SK-MEL-5 (cell line): ENCODE measurements at places on chromosomes 16 and 17.

GRCh38 chr16:79612207-79612606 is 11.7 kb upstream of the MAF start:
- no peak for DNase-seq

DNA sequence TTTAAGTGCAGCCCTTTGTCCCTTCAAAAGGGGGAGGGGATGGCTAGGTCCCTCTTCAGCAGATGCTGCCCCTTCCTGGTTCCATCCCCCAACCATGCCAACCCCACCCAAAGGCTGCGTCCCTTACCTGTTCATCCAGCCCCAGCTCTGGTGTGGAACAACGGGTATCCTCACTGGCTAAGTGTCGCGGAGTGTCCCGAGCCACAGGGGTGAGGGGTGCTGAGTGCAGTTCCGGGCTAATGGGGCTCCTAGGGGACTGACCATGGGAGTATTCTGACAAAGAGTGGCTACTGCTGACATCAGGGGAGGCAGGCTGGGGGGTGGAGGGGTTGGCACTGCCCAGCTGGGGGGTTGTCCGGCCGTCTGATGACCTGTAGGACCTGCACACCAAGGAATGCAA is 32.9 kb downstream of the STH start:
- no peak for DNase-seq

DNA sequence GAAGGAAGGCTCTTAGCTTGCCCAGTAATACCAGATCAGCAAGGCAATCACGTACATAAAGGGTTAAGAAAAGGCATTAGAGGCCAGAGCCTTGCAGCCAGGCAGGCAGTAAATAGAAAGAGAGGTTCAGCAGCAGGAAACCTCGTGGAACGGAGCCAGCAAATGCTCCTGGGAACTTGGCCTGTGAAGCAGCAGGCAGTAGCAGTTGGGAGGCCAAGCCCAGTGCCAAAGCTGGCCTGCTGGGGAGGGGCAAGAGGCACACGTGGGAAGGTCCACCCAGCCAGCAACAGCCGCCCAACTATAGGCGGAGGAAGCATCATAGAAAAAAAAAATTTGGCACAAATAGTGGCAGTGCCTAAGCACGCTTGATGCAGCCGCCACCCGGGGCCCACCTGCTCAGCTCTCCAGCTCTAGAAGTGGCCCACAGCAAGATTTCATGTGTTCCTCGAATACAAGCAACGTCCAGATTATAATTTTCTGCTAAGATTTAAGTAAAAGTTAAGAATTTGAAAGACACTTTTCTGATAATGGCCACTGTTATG is 2339.5 kb downstream of the TP53TG3F start:
- peak; percentile 32 for DNase-seq

GRCh38 chr17:46809110-46809571 is 9.4 kb downstream of the WNT3 start:
- DNase-seq, result no peak

GRCh38 chr17:64154717-64155116 is 24.8 kb upstream of the ERN1 start:
- no peak for DNase-seq

- DNase-seq, result peak; percentile 68
These were observed 200.8 kb downstream of the PRKCB start for GRCh38 chr16:24036614-24037013.

- DNase-seq, result no peak
These were observed 9.8 kb downstream of the TP53 start for GRCh38 chr17:7677388-7678067.

GRCh38 chr16:81917375-81917774 is 93.9 kb downstream of the SDR42E1 start:
- DNase-seq, result no peak

GRCh38 chr17:64187093-64187895 is 57.4 kb upstream of the ERN1 start:
- DNase-seq, result no peak

DNA sequence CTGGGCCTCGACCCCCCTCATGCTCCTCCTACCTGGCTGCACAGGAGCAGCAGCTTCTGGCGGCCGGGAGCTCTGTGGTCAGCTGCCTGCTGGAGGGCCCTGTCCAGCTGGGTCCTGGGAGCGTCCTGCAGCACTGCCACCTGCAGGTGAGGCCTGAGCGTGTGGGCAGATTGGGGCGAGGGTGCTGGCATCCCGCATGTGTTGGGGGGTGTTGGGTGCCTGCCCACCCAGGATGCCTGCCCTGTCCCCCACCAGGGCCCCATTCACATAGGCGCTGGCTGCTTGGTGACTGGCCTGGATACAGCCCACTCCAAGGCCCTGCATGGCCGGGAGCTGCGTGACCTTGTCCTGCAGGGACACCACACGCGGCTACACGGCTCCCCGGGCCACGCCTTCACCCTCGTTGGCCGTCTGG is 16.5 kb downstream of the FCSK start:
- DNase-seq, result peak; percentile 32

DNA sequence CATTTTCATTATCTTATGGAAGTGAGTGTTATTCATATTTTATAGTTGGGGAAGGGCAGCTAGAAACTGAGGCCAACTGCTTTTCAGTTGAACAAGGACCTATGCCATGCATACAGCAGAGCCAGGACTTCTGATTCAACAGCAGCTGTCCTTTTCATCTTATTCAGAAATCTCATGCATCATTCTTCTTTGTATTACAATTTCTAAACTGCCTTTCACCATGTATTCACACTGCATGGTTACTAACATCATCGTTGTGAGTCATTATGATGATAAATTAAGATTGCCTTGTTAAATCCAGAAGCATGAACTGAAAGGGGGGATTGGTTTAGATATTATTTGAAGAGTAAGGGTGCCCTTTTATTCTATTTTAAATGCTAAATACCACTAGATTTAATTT is 1470.1 kb upstream of the GOT2 start:
- DNase-seq, result peak; percentile 17

GRCh38 chr17:75019710-75020109 is 7.2 kb downstream of the MRPL58 start:
- no peak for DNase-seq

DNA sequence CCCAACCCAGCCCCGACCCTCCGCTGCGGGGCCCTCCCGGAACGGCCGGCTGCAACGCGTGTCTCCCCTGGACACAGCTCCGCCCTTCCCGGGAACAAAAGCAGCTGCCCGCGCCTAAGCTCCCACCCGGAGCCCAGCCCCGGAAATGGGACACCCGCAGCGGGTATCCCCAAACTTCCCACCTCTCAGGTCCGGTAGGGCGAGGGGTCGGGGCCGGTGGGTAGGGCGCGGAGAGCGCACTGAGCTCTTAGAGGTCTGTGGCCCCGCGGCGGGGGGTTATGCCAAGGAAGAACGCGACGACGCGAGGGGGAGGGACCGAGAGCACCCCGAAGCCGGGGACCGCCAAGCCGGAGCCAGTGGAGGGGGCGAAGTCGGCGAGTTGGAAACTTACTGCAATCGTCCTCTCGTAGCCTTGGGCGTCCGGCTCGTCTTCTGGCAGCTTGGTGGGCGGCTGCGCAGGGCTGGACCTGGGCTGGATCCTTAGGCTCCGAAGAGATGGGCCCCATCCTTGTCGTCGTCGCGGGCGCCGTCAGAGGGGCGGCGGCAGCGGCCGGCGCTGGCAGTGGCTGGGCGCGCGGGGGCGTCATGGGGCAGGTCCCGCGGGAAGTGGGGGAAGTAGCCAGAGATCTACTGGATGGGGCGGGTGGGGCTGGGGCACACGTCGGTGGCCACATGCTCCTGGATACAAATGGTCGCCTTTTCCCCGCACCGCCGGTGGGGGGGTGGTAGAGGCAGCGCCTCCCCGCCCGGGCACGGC is 6.9 kb downstream of the USP6 start:
- no peak for DNase-seq

GRCh38 chr16:54616610-54617009 is 314.1 kb upstream of the IRX5 start:
- no peak for DNase-seq

DNA sequence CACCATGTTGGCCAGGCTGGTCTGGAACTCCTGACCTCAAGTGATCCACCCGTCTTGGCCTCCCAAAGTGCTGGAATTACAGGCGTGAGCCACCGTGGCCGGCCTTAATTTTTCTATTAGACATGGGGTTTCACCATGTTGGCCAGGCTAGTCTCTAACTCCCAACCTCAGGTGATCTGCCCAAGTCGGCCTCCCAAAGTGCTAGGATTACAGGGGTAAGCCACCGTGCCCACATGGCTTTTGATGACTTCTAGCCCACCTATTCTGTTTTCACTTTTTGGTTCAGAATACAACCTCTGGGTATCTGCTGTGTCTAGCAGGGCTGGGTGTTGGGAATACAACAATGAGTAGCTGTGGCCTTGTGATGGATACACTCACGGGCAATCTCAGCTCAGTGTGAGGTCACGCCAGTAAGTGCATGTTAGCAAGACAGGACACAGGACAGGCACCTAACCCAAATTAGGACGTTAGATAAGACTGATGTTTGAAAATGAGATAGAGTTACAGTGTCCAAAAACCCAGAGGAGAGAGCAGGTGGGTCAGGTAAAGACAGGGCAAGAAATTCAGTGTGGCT is 14.1 kb upstream of the YWHAE start:
- DNase-seq, result no peak

DNA sequence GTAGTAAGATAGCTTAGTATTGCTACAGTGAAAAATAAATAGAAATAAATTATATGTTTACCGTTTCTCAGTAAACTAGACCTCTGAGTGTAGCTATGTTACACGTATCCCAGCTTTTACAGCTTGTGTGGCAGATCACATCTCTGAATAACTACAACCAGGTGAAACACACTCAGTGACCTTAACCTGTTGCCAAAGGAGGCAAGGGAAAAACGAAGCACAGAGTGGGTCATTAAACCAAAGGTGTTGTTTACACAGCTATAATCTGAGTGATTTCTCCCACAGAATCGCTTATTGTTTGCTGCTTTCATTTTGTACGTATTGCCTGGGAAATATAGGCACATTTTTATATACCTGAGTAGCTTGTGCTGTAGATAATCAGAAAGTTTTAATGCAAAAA is 688.2 kb upstream of the KIF2B start:
- no peak for DNase-seq

GRCh38 chr16:65658787-65659220 is 536.9 kb upstream of the CDH11 start:
- no peak for DNase-seq

GRCh38 chr16:84054916-84055315 is 12.3 kb upstream of the SLC38A8 start:
- DNase-seq, result no peak

DNA sequence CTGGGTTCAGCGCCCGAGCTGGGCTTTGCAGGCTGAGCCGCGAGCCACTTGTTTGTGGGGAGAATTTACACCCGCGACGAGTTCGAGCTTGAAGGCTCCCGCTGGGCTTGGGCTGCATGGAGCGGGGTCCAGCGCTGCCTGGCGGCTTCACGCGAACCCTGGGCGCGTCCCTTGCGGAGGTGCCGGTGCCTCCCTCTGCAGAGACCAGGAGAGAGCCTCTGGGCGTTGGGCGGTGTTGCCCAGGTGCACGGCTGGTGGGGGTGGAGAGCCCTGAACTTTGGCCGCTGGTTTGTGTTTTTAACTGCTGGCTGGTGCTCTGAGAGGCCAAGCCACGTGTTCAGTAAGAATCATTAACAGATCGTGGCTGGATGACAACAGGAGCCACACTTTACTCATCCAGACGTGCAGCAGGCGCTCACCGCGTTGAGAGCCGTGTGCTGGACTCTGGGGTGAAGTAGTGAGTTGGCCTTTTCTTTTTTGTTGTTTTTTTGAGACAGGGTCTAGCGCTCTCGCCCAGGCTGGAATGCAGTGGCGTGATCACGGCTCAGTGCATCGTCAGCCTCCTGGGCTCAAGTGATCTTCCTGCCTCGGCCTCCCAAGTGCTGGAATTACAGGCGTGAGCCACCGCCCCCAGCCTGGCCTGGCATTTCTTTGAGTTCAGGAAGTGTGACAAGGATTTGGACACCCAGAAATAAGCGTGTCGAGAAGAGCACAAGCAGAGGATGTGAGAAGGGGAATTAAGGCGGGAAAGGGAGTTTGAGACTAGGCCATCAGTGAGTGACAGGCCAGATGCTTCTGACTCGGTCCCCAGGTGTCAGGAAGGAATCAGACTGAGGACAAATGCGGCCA is 827 bp downstream of the CDK10 start:
- no peak for DNase-seq

GRCh38 chr17:62862251-62862650 is 54.1 kb upstream of the MARCHF10 start:
- DNase-seq, result no peak

GRCh38 chr17:79406316-79406715 is 204.5 kb downstream of the RBFOX3 start:
- no peak for DNase-seq

GRCh38 chr16:84741340-84741830 is 41.6 kb downstream of the USP10 start:
- DNase-seq, result peak; percentile 32
